ENCODE measurements at places on chromosomes 7 and 10. TPM values are rescaled to one million over a fixed set of nuclear protein-coding genes. Genes with fewer than 3 reads are reported as not detected.
A peak's percentile ranks its signal among the peaks of the same experiment; 100 is the strongest.

The MINDY4 gene
- 1.9 TPM for polyA plus RNA-seq

The HPSE2 gene
- 0.04 TPM for polyA plus RNA-seq

The KCNH2 gene
- 0.02 TPM for polyA plus RNA-seq

The ELMO1 gene
- polyA plus RNA-seq, result not detected

The AKR1C3 gene
- polyA plus RNA-seq, result 0.43 TPM

The STEAP4 gene
- not detected for polyA plus RNA-seq

The CFAP70 gene
- 0.37 TPM for polyA plus RNA-seq

The MYPN gene
- polyA plus RNA-seq, result 9.7 TPM

The STEAP1 gene
- polyA plus RNA-seq, result 6.9 TPM

DNA sequence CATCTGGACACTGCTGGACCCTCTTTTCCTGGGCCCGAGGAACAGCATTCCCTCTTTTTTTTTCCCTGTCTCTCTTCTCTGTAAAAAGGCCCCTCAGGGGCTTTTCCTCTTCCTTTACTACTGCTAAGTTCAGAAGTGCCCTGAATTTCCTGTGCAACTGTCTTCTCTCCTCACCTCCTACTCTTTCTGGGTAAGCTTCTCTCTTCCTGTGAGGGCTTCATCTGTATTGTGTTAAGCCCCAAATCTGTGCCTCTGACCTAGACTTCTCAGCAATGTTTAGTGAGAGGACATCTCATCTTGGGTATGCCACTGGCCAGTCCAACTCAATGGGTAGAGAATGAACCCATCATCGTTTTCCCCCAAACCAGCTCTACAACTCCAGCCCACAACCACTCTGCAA, 174.2 kb downstream of the PTEN start:
- no peak for DNase-seq

DNA sequence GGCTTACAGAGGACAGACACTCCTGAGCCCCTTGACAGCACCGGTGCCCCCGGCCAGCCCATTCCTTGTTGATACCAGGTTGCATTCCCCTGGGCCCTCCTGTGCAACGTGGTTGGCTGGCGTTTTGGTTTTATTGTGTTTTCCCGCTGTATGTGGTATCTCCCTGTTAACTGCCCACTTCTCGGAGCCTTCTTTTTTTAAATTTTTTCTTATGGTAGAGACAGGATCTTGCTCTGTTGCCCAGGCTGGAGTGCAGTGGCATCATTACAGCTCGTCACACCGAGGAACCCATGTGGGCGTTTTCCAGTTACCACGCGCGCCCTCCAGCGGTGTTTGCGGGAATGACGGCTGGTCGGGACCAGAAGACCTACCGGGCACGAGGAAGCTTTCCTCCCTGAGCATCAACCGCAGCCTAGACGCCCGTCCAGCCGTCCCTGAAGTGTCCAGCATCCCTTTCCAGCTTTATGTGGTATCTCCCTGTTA, 16.9 kb upstream of the ZFAND2A start:
- DNase-seq, result no peak

GRCh38 chr7:48213226-48213625, 42.0 kb downstream of the ABCA13 start:
- DNase-seq, result no peak

DNA sequence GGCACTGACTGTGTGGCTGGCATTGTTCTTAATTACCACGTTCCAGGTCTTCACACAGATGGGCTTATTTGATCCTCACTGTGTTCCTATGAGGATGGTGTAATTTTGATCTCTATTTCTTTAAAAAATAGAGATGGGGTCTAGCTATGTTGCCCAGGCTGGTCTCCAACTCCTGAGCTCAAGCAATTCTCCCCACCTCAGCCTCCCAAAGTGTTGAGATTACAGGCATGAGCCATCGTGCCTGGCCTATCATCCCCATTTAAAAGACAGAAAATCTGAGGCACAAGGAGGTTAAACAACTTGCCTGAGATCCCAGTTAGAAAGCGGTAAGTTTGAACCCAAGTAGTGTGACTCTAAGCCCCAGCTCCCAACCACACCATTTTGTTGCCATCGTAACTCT, 17.0 kb upstream of the SRGN start:
- no peak for DNase-seq

GRCh38 chr7:96831446-96831845, 121.8 kb upstream of the SEM1 start:
- no peak for DNase-seq

GRCh38 chr7:129689995-129690581, 78.6 kb downstream of the NRF1 start:
- DNase-seq, result no peak

- DNase-seq, result no peak
These were observed 2.1 kb downstream of the CASP7 start for GRCh38 chr10:113681533-113682470.

- no peak for DNase-seq
These were observed 36.8 kb downstream of the CCM2 start for GRCh38 chr7:45036796-45037195.

GRCh38 chr7:40922316-40922670, 780.6 kb downstream of the INHBA start:
- DNase-seq, result peak; percentile 74

- DNase-seq, result no peak
These were observed 41.5 kb upstream of the DGKI start for GRCh38 chr7:137888241-137888640.

DNA sequence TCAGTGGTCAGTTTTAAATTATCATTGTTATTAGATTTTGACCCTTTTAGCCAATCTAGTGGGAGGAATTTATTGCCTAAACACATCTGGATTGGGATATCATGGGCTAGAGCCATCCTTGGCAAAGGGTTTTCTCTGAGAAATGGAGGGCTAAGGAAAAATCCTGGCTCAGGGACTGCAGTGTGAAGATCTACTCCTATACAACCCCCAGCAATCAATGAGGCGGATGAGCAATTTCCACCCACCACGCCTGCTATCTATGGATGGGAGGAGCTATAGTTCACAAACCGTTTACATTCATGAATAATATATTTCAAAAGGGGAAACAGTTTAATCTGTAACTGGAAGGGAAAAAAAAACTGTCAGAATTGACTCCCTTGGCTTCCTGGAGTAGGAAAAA, 2.7 kb downstream of the CAV1 start:
- no peak for DNase-seq

DNA sequence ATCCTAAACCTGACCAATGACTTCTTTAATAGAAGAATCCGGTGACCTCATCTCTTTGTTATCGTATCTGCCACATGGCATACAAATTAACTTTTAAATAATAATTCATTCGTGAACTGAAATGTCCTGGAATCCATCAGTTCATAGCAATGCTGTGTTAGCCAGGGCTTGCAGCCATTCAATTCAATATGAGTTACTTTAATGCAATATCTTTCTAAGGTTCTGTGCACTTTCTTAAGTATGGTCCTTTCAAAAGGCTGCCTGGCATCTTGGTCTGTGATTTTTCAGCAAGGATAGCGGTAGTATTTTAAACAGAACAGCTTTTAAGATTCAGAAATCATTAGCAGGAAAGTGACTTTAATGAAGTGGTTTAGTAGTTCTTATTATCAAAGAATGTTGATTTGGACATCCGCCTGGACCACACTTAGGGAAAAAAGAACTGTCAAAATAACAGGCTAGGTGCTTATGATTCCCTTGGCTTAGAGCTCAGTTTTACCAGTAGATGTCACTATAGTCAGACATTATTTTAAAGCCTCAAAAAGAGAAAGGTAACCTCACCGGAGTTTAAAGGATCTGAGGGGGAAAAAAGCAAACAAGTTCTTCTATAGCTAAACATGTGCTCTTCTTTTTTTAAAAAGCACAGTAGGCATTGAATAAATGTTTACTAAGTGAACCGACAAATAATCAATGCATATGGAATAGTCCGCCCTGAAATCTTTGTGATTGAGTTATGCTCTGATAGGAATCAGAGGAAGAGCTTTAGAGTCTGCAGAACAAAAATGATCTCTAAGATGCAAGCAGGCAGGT, 22.7 kb downstream of the SLC35G1 start:
- no peak for DNase-seq

GRCh38 chr10:787933-788651, 98.6 kb upstream of the DIP2C start:
- DNase-seq, result no peak

GRCh38 chr10:34163075-34163905, 651.8 kb downstream of the PARD3 start:
- no peak for DNase-seq

DNA sequence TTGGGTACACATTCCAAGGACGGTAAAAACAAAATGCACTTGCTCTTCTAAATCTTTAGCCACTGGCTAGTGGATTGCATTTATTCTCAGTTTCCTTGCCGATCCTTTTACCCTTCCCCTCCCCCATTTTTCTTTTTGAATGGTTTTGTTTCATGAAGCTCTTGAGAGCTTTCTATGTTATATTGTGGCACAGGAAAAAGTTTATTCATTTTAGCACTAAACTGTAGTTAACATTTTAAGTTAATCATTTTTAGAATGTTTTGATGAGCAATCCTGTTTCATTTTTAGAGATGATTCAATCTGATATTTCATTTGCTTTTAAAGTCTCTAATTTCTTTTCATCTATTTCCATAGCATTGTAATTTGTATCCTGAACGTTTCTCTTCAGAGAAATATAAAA, 24.0 kb downstream of the ZEB1 start:
- DNase-seq, result no peak

GRCh38 chr7:120813546-120814252, 44.2 kb downstream of the TSPAN12 start:
- DNase-seq, result no peak

DNA sequence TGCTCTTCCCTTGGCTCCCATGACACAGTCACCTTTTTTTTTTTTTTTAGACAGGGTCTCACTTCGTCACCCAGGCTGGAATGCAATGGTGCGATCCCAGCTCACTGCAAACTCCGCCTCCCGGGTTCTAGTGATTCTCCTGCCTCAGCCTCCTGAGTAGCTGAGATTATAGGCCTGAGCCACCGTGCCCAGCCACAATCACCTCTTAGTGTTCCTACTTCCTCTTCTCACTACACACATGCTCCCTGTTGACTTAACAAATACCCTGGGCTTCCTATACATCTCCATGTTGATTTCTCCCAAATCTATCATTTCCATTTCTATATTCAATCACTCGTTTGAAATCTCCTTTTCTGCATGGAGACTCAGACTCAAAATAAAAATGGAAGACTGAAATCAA, 91.7 kb downstream of the CUBN start:
- no peak for DNase-seq

DNA sequence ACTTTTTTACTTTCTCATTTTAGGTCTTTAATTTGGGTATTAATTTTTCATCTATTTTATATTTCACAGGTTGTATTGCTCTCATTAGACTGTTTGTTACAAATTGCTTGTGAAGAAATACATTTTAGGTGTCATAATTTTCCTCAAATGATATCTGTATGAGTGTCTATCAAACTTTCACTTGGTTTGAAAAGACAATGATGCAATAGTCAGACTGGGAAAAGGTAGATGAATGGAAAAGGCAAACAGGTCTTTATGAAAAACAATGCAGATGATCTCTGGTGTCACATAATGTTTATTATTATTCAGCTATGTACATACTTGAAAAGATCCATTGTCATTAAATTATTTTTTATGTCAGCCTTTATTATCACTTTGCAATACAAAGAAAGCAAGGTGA, 80.2 kb downstream of the PTPRZ1 start:
- no peak for DNase-seq

- DNase-seq, result no peak
These were observed 14.6 kb upstream of the R3HCC1L start for GRCh38 chr10:98119891-98120290.

GRCh38 chr10:103855424-103855823, at the start of gene SH3PXD2A:
SH3PXD2A (minus strand) TSS chr10:103855576; CDS start chr10:103855266, 310 bp downstream.
- no peak for DNase-seq

- DNase-seq, result no peak
These were observed 240.0 kb upstream of the AUTS2 start for GRCh38 chr7:69358163-69358821.

DNA sequence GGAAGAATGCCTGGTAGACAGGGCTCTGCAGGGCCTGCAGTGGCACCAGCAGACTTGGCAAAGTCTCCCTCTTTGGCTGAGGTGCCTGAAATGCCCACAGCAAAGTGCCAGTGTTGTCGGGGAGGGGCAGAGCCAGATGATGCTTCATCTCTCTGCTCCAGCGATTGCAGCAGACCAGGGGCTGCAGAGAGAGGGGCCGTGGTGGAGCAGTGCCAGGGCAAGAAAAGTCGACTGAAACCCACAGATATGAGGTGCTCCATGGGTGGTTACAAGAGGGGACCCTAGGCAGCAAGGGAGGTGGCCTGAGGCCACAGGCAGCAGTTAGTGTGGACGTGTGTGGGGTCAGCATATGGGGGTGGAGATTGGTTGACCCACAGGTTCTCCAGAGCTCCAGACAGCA, 123.5 kb upstream of the SHH start:
- no peak for DNase-seq

GRCh38 chr10:77784856-77785255, 141.7 kb downstream of the DLG5 start:
- peak; percentile 68 for DNase-seq

- no peak for DNase-seq
These were observed 34.1 kb upstream of the CC2D2B start for GRCh38 chr10:95873651-95874050.

DNA sequence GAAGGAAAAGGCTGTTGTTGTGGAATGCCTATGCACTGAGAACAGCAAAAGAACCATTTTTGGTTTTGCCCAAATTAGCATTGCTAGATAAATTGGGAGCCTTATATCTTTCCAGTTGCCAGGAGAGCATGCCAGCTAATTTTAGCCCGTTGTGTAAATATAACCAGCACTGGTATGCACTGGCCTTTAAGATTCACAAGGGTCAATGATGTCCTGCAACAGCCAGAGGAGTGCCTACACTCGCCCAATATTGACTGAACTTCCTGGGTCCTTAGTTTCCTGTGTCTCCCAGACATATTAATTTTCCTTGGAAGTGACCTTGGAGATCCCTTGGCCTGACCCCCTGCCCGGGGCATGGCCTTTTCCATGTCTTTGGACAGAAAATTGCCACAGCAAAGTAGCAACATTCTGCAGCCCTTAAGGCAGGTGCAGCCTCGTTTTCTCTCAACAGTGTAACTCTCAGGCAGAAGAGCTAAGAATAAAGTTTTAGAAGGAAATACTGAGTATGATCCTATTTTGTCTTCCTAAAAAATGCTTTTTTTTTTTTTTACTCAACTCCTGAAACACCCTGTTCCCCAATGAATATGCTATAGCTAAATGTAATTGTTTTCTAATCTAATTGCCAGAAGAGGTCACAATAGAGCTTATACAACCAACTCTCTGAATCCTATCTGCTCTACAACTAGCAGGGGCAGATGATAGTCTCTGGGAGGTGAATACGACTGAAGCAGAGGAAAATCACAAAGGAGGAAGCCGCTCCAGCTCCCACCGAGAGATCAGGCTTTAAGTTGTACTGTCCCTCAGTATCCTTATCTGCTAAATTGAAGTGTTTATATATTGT, 131.9 kb upstream of the PCGF5 start:
- no peak for DNase-seq

- DNase-seq, result no peak
These were observed 45.7 kb upstream of the RASGEF1A start for GRCh38 chr10:43312612-43313011.

GRCh38 chr7:3754493-3755341, 453.7 kb downstream of the SDK1 start:
- no peak for DNase-seq

DNA sequence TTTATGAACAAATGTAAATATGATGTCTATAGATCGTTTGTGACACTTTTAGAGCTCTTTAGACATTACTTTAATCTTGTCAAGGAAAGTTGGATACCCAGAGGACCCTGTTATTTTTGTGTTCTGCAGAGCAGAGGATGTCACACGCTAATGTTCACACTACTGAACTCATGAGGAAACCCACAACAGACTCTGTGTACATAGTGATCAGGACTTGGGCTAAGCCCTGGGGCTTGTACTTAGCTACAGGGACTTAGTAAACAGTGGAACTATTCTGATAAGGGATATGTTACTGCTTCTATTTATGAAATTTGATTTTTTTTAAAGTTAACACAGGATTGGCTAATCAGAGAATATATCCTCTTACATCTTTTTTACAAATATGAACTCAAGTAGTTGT, 36.1 kb upstream of the ZNF518A start:
- DNase-seq, result no peak

All from BJ (cell line).